ENCODE measurements at places on chromosomes 5 and 9. TPM values are rescaled to one million over a fixed set of nuclear protein-coding genes. Genes with fewer than 3 reads are reported as not detected.

The NCBP1 gene
- total RNA-seq = 25.3 TPM

The EGFL7 gene
- total RNA-seq = 2.1 TPM

The TOMM5 gene
- 209 TPM for total RNA-seq

The GRXCR2 gene
- total RNA-seq = not detected

The FOXD4L6 gene
- total RNA-seq = not detected

The F2R gene
- 91.6 TPM for total RNA-seq

The RNF183 gene
- not detected for total RNA-seq

The IL4 gene
- not detected for total RNA-seq

The STARD4 gene
- total RNA-seq = 59.9 TPM

All from bronchus fibroblast of lung (primary cell).